ENCODE measurements at places on chromosomes 3 and 15.

GRCh38 chr15:85463276-85463892, 83.0 kb downstream of the AKAP13 start:
- no peaks in the 10 kb centered on the region for H3K27me3 ChIP-seq
- peak; percentile 24 for DNase-seq
- H3K4me3 ChIP-seq = no peak overlapping the region
- H3K27ac ChIP-seq = no peak overlapping the region
- H3K36me3 ChIP-seq = no peaks in the 10 kb centered on the region

DNA sequence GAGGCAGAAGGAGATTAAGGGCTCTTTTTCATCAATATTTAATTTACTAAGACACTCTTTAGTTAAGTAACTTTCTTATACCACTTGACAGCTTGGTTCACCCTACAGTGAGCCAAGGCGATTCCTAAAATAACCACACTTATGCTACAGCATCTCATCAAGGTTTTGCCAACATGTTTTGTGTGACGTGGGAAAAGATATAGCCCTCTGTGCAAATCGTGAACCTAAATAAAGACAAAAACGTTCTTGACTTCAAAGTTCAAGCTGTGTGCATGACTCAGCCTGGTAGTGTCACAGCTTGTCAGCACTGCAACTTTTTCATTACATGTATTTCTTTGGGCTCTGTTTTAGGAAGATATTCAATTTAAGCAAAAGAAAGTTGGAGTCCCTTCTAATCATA, 297.0 kb upstream of the EPHA3 start:
- no peaks in the 10 kb centered on the region for H3K4me1 ChIP-seq
- no peaks in the 10 kb centered on the region for H3K27me3 ChIP-seq
- H3K4me3 ChIP-seq = no peak overlapping the region
- H3K36me3 ChIP-seq = no peaks in the 10 kb centered on the region
- DNase-seq = no peak
- no peak overlapping the region for H3K27ac ChIP-seq

DNA sequence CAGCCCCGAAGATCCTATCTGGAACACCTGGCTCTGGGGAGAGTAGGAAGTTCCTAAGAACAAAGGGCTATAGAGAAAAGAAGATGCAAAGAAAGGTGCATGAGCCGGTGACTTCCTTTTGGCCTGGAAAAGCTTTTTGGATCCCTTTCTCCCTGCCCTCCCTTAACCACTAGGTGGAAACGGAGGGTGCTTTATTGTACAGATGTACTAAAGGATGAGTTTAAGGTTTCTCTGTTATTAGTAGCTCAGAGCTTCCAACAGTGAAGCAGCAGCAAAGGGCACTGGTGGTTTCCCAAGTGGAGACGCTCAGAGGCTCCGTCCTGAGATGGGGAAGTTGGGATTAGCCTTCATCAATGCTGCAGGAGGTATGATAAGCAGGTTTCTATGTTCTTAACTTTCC, 5.9 kb upstream of the ADGRG7 start:
- H3K27ac ChIP-seq = no peak overlapping the region
- H3K4me3 ChIP-seq = no peak overlapping the region

GRCh38 chr3:184348057-184348382, 10.6 kb downstream of the FAM131A start:
- DNase-seq = no peak
- no peaks in the 10 kb centered on the region for H3K4me1 ChIP-seq
- H3K27me3 ChIP-seq = no peaks in the 10 kb centered on the region
- H3K27ac ChIP-seq = no peak overlapping the region

DNA sequence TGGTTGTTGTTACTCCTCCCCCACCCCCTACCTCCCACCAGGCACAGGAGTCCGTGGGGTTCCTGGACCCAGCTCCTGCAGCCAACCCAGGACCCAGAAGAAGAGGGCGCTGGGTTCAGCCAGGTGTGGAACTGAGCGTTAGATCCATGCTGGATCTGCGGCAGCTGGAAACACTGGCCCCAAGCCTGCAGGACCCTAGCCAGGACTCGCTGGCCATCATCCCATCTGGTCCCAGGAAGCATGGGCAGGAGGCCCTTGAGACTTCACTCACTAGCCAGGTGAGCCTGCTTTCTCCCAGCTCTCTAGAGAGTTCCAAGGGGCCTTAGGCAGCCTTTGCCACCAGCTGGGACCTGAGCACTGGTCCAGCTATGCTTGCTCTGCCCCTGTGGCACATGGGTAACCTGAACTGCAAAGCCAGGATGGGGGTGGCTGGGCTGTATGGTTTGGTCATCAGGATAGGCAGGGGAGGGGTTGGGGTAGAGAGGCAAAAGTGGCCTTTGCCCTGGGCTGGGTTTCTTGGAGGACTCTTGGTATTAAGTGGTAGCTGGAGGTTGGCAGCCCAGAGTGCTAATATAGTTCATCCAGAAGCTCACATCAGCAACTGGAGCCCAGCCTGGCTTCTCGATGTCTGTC, 7.0 kb upstream of the JMJD7 start:
- no peaks in the 10 kb centered on the region for H3K4me1 ChIP-seq
- H3K27ac ChIP-seq = no peak overlapping the region
- DNase-seq = no peak
- no peaks in the 10 kb centered on the region for H3K27me3 ChIP-seq

- DNase-seq = no peak
- H3K36me3 ChIP-seq = no peaks in the 10 kb centered on the region
- peaks cover 3% of the 10 kb centered on the region for H3K4me1 ChIP-seq
- H3K4me3 ChIP-seq = no peak overlapping the region
- no peaks in the 10 kb centered on the region for H3K27me3 ChIP-seq
- no peak overlapping the region for H3K27ac ChIP-seq
These were observed 162.1 kb downstream of the TBC1D2B start for GRCh38 chr15:77915261-77915960.

DNA sequence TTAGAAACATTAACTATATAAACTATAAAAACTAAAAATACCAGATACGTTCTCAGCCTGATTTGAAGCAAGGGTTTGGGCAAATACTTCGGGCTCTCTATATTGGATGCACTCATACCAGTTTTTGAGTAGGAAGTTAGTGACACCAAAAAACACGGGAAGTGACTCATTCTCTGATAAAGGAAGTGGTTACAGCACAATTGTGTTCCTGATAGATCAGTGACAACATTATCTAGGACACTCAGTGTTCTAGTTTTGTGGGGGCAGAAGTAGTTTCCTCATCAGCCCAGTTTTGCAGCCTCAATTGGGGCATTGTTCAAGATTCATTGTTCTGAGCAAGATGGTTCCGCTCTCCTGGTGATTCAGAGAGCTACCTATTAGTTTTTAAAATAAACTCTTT, 469.6 kb upstream of the DPPA4 start:
- H3K4me1 ChIP-seq = peaks cover 29% of the 10 kb centered on the region
- no peak overlapping the region for H3K4me3 ChIP-seq
- H3K27me3 ChIP-seq = no peaks in the 10 kb centered on the region
- DNase-seq = peak; percentile 63
- peak overlapping the region; percentile 94 for H3K27ac ChIP-seq

GRCh38 chr3:88616413-88616812, 466.7 kb downstream of the C3orf38 start:
- DNase-seq = no peak
- H3K27ac ChIP-seq = no peak overlapping the region
- no peaks in the 10 kb centered on the region for H3K27me3 ChIP-seq

GRCh38 chr3:117790235-117790987, 1080.8 kb downstream of the TUSC7 start:
- H3K36me3 ChIP-seq = no peaks in the 10 kb centered on the region
- H3K27ac ChIP-seq = no peak overlapping the region
- no peak overlapping the region for H3K4me3 ChIP-seq
- no peaks in the 10 kb centered on the region for H3K27me3 ChIP-seq

DNA sequence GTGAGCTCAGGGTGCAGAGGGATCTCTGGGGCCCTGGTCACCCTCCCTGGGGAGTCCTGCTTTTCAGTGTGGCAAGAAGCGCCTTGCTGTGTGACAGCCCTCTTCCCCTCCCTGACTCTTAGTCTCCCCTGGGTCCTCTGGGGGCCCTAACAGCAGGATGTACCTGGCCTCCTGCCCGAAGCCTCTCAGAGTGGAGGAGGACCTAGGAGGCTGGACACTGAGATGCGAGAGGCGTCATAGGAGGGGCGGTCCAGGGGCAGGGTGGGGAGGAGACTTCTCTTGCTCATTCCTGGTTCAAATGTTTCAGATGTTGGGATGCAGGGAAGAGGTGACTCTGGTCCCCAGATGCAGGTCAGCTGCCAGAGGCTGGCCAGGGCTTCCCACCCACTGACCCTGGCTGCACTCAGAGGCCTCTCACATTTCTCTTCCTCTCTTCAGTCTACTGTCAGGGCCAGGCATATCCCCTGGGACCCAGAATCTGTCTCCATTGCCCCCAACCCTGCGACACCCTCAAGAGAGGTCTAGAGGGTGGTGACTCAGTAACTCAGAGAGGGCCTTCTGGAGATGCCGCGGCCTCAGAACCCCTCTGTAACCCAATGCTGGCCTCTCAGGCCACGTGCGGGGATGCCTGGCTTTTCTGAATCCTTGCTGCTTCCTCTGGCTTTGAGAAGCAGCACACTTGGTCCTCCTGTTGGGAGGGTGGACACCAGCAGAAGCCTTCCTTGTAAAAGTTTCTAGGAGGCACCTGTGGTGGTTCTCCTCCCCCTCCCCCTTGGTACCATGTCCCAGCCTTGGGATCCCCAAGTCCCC, 25.9 kb downstream of the SNX33 start:
- no peak overlapping the region for H3K4me3 ChIP-seq
- no peak for DNase-seq

DNA sequence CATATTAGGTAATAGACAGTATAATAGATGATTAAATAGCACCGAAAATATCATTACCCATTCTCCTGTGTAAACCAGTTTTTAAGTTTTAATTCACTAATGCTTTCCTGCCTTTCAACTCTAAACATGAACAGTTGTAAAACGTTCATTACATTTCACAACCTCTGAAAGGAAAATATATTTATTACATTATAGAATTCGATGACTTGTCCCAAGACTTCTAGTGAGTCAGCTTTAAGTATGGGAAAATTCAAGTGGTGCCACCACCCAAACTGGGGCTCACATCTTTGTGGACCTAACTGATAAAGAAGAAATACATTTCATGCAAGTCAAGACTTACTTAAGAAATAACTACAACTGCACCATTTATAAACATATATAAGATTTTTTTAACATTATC, 2.0 kb downstream of the TRIM59 start:
- DNase-seq = no peak
- no peak overlapping the region for H3K27ac ChIP-seq
- no peaks in the 10 kb centered on the region for H3K27me3 ChIP-seq
- no peaks in the 10 kb centered on the region for H3K4me1 ChIP-seq
- no peak overlapping the region for H3K4me3 ChIP-seq

DNA sequence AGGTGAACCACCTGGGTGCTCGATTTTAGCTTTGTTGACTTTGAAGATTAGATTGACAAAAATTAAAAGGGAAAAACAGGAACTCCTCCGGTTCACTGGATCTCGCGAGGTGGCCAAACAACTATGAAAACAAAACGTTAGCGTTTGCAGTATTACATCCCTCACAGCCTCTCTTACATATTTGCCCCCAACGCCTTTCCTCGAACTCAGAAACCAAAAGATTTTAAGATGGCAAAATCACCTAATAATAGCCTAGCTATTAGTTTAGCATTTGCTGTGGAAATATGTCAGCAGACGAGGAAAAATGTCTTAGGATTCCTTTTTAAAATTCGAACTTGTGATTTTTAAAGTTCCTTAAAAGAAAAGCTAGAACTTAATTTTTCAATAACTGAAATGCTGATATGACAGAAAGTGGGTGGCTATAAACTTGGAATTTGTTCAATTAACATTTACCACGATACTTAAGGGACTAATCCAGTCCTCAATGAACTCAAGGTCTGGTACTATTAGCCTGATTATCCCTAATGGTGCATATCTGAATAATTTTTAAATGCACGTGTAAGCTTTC, 491 bp upstream of the SENP7 start:
- H3K4me1 ChIP-seq = peaks cover 23% of the 10 kb centered on the region
- H3K27ac ChIP-seq = peak overlapping the region; percentile 91
- H3K36me3 ChIP-seq = no peaks in the 10 kb centered on the region
- no peak for DNase-seq
- H3K27me3 ChIP-seq = no peaks in the 10 kb centered on the region
- H3K4me3 ChIP-seq = peak overlapping the region; percentile 61

GRCh38 chr3:98856724-98857123, 44.8 kb downstream of the DCBLD2 start:
- no peak for DNase-seq
- H3K27ac ChIP-seq = no peak overlapping the region
- H3K27me3 ChIP-seq = no peaks in the 10 kb centered on the region

DNA sequence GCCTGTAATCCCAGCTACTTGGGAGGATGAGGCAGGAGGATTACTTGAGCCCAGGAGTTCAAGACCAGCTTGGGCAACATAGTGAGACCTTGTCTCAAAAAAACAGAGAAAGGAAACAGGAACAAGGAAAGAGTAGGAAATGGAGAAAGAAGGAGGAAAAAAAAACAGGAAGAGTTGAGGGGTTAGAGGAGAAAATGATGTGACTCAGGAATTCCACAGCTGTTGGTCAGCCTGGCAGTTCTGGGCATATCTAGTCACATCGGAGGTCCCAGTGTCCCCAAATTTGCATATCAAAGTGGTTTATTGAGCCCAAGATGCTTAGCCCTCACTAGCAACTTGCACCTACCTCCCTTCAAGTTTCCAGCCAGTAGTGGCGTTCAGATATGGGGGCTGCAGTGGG, 18.8 kb upstream of the JMJD7 start:
- no peaks in the 10 kb centered on the region for H3K4me1 ChIP-seq
- no peak overlapping the region for H3K27ac ChIP-seq
- no peak for DNase-seq
- H3K27me3 ChIP-seq = no peaks in the 10 kb centered on the region
- no peak overlapping the region for H3K4me3 ChIP-seq
- peaks cover 15% of the 10 kb centered on the region for H3K36me3 ChIP-seq

- no peaks in the 10 kb centered on the region for H3K36me3 ChIP-seq
- no peaks in the 10 kb centered on the region for H3K27me3 ChIP-seq
- DNase-seq = no peak
These were observed 9.0 kb upstream of the CHRNB4 start for GRCh38 chr15:78650022-78650421.

- H3K4me3 ChIP-seq = peak overlapping the region; percentile 16
- no peaks in the 10 kb centered on the region for H3K27me3 ChIP-seq
These were observed 19.2 kb downstream of the FYCO1 start for GRCh38 chr3:45976191-45977091.

DNA sequence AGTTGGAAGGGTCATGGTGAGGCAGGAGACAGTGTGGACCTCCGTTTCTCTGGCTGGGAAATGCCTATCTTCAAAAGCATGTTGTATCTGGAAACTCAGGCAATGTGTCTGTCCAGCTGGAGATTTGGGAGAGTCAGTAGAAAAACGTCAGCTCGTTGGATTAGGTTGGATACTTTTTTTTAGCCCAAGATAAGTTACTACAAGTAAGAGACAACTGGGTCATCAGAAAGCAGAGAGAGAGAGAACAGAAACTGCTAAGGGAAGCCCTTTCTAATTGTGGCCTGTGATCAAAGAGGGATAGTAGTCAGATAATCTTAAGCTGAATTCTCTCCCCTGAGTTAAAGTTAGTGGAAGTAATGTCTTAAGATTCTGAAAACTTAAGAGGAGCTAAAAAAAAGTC, 78.9 kb upstream of the ZNF280D start:
- no peak overlapping the region for H3K27ac ChIP-seq
- H3K36me3 ChIP-seq = no peaks in the 10 kb centered on the region
- no peak overlapping the region for H3K4me3 ChIP-seq
- no peak for DNase-seq
- H3K27me3 ChIP-seq = no peaks in the 10 kb centered on the region
- peaks cover 4% of the 10 kb centered on the region for H3K4me1 ChIP-seq

- no peak overlapping the region for H3K4me3 ChIP-seq
- no peaks in the 10 kb centered on the region for H3K27me3 ChIP-seq
- no peak for DNase-seq
- H3K27ac ChIP-seq = no peak overlapping the region
- peaks cover 15% of the 10 kb centered on the region for H3K4me1 ChIP-seq
These were observed 88.8 kb downstream of the EPHB1 start for GRCh38 chr3:134883697-134884385.

Measured in DND-41 (cell line).